ENCODE measurements at places on chromosomes 12 and 14.

DNA sequence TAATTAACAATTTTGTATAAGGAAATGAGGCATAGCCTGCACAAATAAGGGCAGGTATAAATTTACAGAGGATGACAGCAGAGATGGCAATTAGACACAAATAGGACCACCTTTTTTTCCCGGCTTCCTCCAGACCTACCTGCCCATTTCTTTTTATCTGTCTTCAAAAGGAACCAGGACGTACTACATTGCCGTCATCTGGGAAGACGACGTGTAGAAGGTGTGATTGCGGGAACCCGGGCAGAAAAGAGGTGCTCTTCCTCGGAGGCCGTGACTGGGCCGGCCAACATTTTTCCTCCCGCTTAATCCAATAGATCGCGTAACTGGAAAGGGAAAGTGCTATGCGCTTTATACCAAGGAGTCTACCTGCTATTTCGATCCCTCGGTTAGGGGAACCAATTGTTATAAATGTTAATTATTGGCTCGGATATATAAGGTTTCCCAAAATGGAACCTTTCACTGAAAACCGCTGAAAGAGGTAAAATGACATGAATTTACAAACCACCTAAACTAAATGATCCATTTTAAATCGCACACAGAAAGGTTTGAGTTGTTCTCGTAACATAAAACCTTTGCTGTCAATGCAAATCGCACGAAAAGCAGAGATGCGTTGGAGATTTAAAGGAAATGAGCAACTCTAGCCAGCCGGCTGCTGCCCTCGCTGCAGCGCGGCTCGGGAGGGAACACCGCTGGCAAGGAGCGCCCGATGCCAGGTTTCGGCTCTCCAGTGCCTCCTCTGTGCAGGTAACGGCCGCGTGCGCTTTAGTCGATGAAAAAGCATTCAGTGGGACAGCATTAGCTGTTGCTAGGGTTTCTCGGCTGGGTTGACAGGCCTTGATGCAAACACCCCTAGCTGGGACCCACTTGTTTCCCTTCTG is 2.8 kb upstream of the SIX1 start:
- no peak for DNase-seq

- DNase-seq: no peak
Observed at GRCh38 chr14:73231981-73232851, 5.1 kb upstream of the PAPLN start.

- no peak for DNase-seq
Observed at GRCh38 chr14:97212399-97212798, 415.2 kb downstream of the VRK1 start.

DNA sequence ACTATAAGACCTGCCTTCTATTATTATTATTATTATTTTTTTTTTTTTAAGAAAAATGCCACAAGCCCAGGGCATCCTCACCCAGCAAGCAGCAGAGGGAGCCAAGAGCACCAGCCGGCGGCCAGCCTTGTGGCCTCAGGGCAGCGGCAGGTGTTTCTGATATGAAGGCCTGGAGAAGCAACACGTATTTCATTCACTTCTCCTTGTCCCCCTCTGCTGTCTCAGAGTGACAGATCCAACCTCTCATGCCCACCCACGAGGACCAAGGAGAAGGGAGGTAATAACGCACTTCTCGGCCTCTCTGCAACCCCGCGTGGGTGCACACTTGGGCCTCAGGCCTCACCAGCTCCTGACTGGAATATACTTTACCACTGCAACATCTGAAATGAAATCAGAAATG is 25.4 kb downstream of the CDC42BPB start:
- DNase-seq: no peak

DNA sequence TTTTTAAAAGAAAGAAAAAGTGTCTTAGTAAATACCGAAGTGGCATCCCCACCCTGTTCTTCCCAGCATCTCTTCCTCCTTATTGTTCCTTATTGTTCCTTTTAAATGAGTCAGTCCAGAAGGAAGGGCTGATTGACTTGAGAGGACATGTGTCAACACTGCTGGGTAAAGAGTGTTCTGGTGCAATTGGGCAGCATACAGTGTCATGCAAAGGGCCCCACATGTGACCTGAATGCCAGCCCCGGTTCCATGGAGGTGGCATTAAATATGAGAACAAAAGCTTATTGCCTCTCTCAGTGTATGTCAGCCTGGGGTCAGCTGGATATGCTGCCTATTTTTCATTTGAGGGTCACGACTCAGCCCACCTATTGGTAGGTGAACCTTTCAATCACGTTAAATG is 58.9 kb upstream of the RIC8B start:
- DNase-seq: no peak

- no peak for DNase-seq
Observed at GRCh38 chr12:27337376-27337775, 4.7 kb downstream of the BMAL2 start.

- no peak for DNase-seq
Observed at GRCh38 chr12:131699434-131699833, 11.5 kb upstream of the SFSWAP start.

GRCh38 chr12:110726708-110727369 is 15.9 kb downstream of the PPP1CC start:
- no peak for DNase-seq

DNA sequence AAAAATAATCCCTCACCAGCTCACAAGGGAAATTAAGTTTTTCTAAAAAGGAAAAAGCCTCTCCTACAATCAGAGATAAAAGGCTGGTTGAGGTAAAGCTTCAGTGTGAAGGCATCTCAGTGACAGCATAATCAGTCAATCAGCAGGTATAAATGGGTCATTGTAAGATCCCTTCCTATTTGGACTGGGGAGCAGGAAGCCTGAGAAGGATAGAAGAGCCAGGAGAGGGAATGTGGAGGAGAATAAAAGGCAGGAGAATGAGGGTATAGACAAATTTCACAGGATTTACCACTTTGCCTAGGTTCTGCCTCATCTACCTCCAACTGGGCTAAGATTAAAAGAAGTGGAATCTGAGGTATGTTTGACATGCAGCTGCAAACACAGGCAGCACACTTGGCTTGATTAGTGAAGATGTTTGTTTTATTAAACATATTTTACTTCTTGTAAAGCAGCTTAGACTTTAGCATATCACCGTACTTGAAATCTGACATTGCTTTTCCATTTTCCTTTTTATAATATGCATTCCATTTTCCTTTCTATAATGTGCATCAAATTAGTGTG is 479.1 kb upstream of the USP15 start:
- no peak for DNase-seq

GRCh38 chr12:47188576-47189441 is 109.0 kb upstream of the AMIGO2 start:
- no peak for DNase-seq

GRCh38 chr14:106605548-106606448 is 1079.4 kb downstream of the TMEM121 start:
- no peak for DNase-seq

- DNase-seq: no peak
Observed at GRCh38 chr14:75303381-75303789, 24.8 kb downstream of the FOS start.

DNA sequence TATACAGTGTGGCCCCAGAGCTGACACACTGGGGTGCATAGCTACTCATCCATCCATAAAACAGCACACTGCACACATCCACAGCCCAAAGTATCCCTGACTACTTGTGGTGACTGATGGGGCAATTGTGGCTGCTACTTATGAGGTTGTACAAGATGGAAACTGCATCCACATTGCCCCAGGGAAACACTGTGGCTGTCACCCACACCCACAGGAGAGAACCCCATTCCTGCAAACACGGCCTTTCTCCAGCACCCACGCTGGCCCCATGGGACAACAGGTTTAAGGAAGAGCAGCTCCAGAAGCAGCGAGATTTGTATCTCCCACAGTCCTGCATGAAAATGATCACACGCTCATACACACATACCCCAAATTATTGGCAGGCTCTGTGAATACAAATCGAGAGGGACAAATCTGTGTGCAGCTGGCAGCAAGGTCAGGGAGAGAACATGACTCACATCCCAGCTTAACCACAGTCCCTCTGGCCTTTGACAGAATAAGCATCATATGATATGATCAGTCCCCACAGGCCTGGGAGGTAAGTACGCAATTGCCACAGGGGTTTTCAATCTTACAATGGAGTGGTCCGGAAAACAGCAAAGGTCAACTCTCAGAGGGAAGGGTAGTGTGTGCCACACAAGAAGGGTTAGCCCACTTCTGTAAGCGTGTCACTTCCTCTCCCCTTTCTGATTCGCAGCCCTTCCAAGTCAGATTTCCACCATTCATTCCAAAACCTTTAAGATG is 61.9 kb downstream of the ESR2 start:
- DNase-seq: no peak

DNA sequence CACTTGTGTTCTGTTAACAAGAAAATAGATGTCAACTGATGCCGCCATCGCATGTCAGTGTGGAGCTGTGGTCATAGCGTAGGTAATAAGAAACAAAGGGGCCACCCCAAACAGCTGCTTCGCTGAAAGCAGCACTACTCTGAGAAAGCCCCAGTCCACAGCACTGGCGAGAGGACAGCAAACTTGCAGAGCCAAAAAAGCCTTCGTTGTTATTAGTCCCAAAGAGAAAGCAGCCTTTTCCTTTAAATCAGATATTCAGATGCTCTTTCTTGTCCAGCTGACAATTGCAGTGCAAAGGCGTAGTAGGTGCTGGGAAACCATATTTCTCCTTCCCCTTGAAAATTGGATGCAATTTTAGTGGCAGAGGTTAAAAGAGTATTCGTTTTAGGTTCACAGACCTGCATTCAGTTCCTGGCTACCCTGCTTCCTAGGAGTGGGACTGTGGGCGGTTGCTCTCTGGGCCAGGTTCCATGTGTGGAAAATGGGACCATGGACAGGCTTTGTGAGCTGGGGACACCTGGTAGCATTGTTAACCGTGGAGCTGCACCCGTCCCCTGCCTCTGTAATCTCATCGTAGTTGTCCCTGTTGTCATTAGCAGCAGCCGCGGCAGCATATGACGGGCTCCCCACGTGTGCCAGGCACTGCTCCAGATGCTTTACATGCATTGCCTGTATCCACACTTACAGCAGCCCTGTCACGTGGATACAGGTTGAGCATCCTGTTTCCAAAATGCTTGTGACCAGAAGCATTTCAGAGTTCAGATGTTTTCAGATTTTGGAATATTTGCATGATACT is 54.2 kb downstream of the ELK3 start:
- DNase-seq: no peak

DNA sequence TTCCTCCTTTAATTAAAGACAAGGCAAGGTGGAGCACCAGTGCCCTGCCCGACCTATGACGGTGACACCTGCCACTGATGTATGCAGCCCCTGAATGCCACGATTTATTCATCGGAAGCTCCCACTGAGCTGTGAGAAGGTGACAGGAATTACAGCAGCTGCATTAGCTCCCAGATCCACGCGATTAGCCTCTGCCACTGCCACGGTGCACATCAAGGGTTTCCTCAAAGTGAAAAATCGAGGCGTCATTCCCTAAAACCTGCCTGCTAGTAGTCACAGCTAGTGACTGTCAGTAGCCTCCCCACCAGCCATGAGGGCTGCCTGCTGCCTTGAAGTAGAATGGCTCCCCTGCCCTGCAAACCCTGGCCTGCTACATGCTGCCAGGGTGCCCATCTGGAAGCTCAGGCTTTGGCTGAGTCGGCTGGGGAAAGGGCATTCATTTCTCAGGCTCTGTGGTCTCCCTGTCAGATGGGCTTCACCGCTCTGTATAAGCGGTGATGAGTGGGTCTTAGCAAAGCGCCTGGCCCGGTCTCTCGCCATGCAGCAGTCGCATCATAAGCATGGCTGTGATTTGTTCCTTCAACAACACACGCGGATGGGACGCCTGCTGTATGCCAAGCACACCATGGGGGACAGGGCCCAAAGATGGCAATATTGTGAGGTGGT is 8.2 kb upstream of the BCL11B start:
- no peak for DNase-seq

- DNase-seq: no peak
Observed at GRCh38 chr12:123140676-123141614, 9.9 kb downstream of the PITPNM2 start.

DNA sequence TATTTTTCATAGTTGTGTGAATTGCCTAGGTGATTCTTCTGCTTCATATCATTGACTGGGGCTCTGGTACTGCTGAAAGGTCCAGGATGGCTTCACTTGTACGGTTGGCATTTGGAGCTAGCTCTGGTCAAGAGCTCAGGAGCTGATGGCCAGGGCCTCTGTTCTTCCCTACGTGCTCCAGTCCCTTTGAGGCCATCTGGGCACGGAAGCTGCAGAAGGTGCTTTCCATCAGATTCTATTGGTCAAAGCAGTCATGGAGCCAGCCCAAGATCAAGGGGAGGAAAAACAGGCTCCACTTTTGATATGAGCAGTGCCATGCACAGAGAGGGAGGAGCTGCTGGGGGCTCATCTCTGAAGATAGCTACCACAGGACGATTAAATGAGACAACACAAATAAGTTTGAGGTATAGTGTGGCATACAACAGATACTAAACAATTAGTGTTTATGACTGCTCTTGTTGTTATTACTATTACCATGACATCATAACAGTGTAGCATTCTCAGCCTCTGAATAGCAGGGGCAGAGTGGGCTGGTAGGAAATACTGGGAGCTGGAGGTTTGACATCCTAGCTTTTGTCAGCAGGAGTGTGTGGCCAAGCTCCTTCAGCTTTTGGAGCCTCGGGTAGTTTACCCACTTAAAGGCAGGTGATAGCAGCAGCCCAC is 10.4 kb downstream of the KRT83 start:
- no peak for DNase-seq

DNA sequence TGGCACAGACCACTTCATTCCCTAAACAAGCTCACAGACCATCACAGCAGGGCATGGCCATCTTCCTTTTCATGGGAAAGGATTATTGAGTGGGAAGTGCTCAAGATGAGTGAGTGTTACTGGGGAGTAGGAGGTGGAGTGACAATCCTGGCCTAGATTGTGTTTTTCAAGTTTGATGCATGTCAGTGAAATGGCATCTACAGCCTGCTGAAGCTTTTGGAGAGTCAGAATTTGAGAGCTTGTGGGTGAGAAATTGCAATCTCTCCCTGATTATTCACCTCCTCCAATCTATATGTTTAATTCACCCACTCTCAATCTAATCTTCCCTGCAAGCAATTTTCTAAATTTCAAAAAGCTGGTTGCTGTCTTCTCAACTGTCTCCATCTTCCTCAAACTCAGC is 156.1 kb upstream of the G2E3 start:
- no peak for DNase-seq

DNA sequence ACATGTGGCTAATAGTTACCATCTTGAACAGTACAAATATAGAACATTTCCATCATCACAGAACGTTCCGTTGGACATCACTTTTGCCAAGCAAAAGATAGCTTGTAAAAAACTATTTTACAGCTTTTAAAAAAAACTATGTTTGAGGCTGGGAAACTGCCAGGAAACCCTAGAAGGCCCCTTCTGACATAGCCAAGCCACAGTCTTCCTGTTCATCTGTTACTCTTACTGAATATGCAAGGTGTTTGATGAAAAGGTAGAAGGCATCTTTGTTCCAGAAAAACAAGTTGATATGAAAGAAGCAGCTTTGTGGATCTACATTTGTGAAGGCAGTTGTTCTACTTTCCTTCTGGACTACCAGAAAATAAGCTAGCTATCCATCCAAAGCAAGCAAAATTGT is 23.6 kb upstream of the WNK1 start:
- no peak for DNase-seq

- DNase-seq: no peak
Observed at GRCh38 chr12:101407049-101407435, 530 bp downstream of the ARL1 start.
